ENCODE measurements at places on chromosomes 6 and 20.
A peak's percentile ranks its signal among the peaks of the same experiment; 100 is the strongest.

GRCh38 chr6:131419702-131420101, 153.3 kb upstream of the ARG1 start:
- no peak for DNase-seq

DNA sequence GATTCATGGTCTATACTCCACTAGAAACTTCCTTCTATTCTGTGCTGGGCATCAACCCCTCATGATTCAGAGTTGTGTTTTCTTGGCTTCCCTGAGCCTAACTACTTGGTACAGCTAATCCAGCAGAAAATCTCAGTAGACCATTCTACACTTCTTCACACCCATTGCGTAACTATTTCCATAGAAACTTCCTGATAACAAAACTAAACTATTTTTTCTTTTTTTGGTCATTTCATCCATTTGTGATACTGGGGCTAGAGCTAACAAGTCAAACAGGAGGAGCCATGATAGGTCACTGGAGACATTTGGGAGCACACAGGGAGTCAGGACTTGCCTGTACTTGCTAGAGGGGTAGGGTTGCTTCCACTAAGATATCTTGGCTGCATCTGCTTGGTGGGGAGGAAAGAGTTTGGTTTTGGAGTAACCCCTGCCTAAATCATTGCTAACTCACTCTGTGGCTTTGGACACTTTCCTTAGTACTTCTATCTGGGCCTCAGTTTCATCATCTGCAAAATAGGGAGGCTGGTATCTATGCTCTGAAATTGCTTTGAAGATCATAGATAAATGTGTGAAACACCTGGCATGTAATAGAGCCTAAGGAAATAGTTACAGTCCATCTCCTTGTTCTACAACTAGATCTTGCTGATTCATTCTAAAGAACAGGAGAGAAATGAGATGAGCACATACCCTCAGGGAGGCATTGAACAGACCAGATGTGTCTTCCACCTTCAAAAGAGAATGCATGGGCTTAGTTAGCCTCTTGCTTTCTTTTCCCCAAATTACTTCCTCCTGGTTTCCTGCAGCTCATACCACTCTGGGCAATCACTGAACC, 127.9 kb upstream of the ADGRF1 start:
- no peak for DNase-seq

GRCh38 chr6:36126121-36126520, 4.2 kb upstream of the MAPK13 start:
- no peak for DNase-seq

DNA sequence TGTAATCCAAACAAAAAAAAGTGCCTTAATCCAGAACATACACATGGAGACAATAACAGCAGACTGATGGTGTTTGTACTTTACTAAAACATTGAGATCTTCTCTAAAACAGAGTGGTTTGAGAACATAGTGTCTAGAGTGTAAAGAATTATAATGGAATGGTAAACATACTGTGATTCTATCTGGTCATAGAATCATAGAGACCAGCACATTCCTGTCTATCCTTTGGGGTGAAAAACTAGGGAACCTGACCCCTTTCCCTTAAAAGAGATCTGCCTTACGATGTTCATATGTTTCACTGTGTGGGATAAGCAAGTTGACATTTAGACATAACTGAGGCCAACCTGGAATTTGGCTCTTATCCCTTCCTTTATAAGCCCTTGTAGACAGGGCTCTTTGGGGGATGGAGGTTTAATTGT, 55.7 kb downstream of the TRMT11 start:
- DNase-seq = no peak

DNA sequence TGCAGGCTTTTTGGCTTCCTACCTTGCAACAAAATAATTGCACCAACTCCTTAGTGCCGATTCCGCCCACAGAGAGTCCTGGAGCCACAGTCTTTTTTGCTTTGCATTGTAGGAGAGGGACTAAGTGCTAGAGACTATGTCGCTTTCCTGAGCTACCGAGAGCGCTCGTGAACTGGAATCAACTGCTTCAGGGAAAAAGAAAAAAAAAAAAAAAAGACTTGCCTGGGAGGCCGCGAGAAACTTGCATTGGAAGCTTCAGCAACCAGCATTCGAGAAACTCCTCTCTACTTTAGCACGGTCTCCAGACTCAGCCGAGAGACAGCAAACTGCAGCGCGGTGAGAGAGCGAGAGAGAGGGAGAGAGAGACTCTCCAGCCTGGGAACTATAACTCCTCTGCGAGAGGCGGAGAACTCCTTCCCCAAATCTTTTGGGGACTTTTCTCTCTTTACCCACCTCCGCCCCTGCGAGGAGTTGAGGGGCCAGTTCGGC, 420 bp downstream of the SOX4 start:
- no peak for DNase-seq

GRCh38 chr6:131692031-131692430, 9.2 kb downstream of the OR2A4 start:
- DNase-seq = no peak

- DNase-seq = no peak
These were observed 9.1 kb upstream of the DBNDD2 start for GRCh38 chr20:45399018-45399417.

DNA sequence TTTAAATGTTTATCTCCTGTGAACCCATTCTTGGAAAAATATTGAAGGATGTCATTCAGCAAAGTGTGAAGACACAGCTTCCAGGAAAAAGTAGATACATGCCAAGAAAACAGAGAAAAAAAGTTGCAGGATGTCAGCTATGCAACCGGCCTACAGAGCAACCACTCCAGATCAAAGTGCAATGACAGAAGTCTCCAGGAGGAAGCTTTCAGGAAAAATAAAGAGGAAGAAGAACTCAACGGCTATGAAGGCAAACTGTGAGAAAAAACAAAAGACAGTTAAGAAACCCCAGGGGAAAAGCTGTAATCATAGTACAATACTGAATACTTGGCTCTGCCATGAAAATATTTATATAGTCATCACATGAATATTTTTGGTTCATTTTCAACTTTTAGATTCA, 30.6 kb downstream of the REPS1 start:
- no peak for DNase-seq

GRCh38 chr20:41691443-41691842, 73.3 kb upstream of the CHD6 start:
- DNase-seq = no peak

GRCh38 chr6:111551521-111552231, 54.0 kb downstream of the TRAF3IP2 start:
- no peak for DNase-seq

DNA sequence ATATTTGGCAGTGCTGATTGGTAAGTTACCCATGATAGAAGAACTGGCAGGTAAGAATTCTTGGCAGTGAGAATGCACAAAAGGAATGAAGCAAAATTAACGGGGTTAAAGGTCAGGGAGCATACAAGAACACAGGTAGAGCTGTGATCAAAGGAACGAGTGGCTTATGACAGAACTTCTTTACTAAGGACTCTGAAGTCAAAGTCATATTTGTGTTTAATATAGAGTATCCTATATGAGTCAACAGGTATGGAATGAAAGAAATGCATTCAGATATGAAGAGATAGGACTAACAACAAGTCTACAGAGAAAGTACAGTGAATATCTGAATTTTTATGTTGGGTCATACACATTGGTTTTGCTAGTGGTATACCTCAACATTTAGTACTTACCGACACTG, 209.0 kb upstream of the CITED2 start:
- DNase-seq = no peak

DNA sequence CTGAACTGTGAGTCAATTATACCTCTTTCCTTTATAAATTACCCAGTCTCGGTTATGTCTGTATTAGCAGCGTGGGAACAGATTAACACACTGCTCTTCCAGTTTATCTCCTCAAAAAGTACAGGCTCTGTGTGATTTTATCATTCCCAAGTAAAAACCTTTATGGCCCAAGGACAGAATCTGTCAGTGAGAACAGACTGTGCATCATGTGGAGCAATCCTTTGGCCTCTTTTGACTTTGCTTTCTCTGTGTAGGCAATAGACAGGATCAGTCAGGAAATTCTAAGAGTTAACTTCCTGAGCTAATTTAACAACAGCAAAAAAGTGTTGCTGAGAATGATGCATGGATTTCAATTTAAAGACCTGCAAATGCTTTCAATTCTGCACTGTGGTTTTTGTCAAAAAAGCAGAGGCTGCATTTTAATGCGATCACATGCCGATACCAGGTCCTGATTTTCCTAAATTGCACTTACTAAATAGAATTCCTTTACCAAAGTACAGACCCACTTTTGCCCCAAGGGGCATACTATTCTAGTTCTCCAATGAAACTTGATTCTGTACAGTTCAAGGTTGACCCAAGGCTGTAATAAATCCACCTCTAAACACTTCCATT, 246.7 kb upstream of the MARCKS start:
- DNase-seq = no peak

DNA sequence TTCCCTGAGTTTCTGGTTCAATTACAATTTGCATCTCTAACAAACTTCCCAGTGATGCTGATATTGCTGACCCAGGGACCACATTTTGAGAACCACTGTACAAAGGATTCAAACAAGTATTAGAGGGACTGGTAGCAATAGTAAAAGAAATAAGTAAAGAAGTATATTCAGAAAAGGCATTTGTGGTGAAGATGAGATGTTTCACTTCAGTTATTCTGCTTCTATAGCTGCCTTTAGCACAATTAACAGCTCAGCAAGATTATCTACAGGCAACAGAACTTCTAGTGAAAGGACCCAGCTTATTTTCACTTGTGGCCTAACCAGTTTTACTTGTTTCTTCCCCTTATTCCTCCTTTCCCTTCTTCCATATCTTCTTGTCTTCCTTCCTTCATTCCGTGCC, 149.4 kb downstream of the PHF3 start:
- no peak for DNase-seq

- DNase-seq = no peak
These were observed 38.5 kb upstream of the NELFCD start for GRCh38 chr20:58942549-58942948.

DNA sequence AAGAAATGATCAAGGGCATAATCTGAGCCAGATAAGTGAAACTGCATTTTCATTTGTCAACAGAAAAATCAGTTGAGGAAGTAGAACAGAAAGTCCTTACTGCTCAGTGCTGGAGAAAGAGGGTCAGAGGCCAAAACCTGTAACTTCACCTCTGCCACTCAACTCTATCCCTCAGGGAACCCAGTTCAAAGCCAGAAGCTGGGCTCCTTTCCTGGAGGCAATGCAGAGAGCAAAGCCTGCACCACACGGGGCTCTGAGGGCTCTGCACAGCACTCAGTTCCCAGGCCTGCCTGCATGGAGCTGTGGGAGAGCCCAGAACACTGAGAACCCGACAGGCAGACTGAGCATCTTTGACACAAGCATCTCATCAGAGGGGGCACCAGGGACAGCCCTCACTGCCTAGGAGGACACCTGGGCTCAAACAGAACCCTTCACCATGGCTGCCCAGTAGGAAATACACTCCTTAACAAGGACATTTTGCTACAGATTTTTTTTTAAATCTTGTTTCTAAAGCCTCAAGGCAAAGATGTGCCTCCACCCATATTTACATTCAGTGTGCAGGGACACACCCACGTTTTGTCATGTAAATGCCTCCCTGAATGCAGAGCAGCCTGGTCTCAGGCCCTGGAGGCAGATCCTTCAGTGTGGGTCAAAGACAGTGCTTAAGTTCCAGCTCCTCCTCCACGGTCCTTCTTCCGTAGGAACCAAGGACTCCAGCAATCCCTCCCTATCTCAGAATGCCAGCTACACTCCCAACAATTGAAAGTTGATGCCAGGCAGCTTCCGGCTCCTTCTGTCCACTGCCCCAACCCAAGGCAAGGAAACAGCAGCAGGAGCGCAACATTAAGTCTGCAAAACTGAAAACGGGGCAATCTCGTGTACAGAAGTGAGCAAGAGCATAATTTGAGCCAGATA, 6.6 kb downstream of the RNASET2 start:
- DNase-seq = peak; percentile 69

DNA sequence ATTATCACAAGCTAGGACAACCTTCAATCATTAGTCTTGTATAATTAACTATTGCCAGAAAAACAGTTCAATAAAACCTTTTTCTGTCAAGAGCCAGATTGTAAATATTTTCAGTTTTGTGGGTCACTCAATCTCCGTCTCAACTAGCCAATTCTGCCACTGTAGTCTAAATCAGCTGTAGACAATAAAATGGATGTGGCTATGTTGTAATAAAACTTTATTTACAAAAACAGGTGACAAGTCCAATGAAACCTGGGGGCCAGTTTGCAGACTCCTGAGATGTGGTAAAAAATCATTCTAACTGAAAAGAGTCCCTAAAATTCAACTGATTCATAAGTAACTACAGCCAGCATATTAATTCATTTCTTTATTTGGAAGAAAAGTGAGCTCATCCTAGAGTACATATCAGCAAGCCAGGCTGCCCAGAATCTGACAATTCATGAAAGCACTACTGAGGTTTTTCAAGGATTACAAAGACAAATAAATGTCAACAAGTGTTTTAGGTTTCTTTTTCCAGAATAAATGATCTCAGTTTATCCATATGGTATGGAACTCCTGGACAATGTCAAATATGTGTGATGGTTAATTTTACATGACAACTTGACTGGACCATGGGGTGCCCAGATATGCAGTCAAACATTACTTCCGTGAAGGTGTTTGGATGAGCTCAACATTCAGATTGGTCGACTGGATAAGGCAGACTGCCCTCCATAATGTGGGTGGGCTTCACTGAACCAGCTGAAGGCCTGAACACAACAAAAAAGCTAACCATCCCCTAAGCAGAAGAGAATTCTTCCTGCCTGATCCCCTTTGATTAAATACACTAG, 15.3 kb downstream of the CEP85L start:
- DNase-seq = no peak

GRCh38 chr6:40097590-40097989, 163.3 kb upstream of the MOCS1 start:
- DNase-seq = no peak

DNA sequence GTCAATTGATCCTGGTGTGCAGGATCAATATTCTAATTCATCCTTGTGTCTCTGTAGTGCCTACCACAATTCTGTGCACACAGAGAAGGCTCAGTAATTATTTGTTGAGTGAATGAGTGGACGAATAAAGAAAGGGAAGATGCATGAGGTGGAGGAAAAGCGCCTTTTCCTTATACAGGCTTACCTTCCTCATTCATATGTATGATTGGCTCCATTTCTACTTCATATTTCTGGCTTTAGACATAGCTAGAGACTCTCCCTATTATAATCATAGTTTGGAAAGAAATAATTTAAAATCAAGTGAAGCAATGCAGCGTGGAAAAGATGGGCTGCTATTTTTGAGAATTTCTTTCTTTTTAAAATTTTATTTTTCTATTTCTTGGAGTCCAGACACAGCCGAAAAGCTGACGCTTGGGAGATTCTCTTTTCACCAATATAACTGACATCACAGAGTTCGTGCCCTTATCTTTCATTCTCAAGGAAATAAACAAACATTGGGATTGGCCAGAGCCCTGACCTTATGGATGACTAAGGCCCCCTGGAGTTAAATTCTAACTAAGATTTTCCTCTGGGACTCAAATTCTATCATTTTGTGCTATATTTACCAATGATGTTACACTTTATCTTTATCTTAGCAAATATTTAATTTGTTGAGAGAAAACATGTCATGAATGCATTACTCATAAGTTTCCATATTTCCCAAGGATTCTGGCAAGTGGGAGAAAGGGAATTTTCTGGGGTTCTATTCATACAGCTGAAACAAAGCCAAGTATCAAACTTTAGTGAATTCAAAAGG, 48.1 kb downstream of the PRL start:
- no peak for DNase-seq

GRCh38 chr20:46851746-46852145, 42.9 kb upstream of the EYA2 start:
- DNase-seq = no peak

All from activated effector memory CD4-positive, alpha-beta T cell treated with anti-CD3 and anti-CD28 coated beads, Interleukin-2, amount 50 U/mL, for 16 hours (primary cell).